ENCODE measurements at places on chromosomes 7 and 10.

DNA sequence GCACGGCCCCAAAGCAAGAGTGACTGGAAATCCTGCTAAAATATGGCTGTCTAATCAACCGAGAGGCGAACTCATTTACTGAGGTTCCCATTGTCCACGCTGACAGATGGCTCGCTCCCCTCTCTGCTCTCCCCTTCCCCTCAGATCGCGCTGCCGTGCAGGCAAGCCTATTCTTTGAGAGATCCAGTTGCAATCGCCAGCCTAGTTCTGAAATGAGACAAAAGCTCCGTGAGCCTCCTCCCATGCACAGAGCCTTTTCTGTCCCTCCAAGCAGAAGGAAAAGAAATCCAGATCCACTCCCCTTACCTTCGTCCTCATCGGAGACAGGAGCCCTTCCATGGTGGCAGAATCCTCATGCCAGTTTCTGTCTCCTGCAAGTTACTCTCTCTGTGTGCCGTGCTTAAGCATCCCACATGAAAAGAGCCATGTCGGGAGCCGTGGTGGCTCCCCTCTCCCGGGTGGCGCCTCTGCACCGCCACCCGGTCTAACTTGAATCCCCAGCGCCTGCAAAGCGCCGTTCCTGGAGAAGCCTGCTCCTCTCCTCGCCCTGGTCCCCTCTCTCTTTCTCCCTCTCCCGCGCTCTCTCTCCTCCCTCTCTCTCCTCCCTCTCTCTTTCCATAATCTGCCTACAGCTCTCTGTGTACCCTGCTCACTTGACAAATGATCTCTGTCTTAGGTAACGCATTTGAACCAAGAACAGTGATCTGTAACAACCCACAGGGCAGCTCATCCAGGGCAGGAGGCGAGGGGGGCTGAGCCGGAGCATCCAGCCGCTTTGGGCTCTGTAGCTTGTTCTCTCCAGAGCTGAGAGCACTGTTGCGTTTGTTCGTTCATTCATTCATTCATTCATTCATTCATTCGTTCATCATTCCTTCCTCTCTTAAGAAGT lies 156.8 kb downstream of the FRMD4A start:
- DNase-seq, result peak; percentile 10

GRCh38 chr7:972676-973309 lies 2.6 kb downstream of the COX19 start:
- DNase-seq, result no peak

GRCh38 chr7:158125091-158125490 lies 462.5 kb downstream of the PTPRN2 start:
- DNase-seq, result no peak

DNA sequence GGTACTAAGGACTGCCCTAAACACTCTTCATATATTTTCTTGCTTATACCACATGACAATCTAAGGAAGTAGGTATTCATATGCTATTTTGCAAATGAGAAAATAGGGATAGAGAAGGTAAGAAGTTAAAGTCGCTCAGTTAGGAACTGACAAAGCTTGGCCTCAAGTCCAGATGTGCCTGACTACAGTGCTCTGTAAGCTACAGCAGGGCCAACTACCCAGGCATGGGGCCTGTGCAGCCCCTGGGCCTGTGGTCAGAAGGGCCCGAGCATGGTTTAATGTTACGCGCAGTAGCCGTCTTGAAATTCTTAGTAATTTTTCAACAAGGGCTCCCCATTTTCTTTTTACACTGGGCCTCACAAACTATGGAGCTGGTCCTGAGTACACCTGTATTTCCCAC lies 146.2 kb downstream of the GLI3 start:
- DNase-seq, result no peak

DNA sequence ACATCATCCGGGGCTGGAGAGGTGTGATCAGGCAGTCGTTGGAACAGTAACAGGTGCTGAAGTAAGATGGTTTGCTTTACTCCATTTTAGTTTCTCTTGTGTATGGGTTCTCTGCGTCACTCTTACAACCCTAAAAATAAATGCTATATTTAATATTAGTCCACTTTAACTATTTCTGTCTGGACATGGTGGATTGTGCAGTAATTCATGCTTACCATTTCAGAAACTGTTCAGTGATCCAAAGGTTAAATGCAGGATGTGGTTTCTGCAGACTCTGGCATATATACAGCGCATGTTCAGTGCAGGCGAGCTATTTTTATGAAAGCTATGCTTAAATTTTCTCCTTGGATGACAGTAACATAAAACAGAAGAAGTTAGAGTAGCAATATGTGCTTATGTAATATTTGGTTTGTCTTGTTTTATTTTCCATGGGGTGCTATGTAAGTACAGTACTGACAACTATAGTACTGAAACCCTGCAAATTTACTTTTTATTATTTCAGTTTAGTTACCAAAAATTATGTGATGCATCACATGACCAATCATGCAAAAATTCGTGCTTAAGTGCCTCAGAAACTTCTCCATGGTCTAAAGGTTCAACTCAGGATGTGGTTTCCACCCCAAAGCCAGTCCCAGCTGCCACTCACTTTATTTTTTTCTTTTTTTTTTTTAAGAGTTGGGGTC lies 46.6 kb upstream of the GRID1 start:
- peak; percentile 48 for DNase-seq

DNA sequence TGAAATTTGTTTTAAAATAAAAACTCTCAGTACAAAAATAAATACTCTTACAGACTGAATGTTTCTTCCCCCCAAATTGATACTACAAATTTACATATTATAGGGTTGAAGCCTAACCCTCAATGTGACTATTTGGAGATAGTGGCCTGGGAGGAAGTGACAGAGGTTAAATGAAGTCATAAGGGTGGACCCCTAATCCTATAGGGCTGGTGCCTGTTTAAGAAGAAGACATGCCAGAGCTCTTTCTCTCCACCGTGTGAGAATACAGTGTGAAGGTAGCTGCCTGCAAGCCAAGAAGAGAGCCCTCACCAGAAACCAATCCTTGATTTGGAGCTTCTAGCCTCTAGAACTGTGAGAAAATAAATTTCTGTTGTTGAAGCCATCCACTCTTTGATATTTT lies 67.6 kb downstream of the MCU start:
- DNase-seq, result no peak

DNA sequence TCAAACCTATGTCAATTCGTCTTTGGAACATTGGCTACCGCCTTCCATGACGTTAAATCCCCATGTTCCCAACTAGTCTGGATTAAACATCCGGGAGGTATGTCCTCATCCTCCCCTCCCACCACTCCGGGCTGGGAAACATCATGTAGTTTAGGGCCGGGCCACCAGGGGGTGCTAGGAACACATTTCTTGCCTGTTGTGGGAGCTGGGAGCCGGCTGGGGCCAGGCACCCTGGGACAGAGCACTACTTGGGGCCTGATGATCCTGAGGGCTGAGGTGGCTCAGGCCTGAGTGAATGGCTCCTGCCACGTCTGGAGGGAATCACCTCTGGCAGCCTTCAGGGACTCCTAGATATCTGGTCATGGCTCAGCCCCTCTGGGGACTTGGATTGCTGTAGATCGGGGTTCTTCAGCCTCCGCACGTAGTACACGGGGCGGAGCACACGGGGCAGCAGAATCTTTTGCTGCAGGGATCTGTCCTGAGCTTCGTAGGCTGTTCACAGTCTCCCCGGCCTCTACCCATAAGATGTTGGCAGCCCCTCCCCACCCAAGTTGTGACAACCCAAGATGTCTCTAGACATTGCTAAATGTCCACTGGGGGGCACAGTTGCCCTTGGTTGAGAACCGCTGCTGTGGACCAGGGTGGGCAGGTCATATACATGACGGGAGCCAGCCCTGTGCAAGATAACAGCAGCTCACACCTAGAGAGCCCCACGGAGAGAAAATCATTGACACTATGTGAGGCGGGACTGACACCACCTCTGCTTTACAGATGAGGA lies 141.2 kb upstream of the ZNF716 start:
- no peak for DNase-seq

DNA sequence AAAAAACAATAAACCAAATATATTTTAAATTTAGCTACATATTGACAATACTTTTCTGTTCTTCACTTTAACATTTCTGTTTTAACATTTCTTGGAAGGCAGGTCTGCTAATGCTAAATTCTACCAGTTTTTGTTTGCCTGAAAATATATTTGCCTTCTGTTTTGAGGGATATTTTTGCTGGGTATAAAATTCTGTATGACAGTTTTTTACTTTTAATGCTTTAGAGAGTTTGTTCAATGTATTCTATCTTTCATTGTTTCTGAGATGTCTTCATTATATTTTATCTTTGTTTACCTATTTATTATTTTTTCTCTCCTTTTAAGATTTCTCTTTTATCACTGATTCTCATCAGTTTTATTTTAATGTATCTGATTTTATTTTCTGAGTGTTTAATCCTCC lies 409.2 kb upstream of the DPP6 start:
- DNase-seq, result no peak

DNA sequence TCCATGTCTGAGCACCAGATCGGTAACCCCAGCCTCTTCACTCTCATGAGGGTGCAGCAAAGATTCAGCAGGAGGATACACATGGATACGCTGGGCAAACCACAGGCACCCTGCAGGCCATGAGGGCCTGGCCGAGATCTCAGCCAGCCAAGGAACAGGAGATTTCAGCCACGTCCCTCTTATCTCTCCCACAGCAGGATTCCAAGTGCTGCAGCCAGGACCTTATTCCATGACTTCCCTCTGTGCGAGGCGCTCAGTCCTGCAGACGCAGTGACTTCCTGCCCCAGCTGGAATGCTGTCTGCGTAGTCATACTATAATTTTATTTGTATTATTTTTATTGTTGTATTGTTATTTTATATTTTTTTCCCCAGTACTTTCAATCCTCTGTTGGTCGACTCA lies 66.8 kb downstream of the PTPRN2 start:
- no peak for DNase-seq

GRCh38 chr7:20021831-20022230 lies 195.4 kb downstream of the MACC1 start:
- no peak for DNase-seq

GRCh38 chr7:1939434-1940401 lies 269.6 kb downstream of the ELFN1 start:
- peak; percentile 39 for DNase-seq

DNA sequence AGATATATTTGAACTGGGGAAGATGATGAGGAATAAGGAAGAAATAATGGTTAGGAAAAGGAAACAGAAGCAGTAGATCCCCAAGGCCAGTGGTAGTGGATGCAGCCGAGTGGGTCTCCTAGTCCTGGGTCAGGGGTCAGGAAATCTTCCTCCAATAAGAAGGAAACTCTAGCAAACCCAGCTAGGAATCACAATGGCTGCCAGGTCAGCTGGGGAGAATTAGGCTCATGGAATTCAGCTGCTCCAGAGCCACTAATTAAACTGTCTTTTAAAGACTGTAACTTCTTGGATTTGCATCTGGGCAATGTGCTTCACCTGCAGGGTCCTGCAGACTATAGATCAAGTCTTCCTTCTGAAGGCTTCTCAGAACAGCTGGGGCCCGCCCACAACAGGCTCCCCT lies 644.4 kb downstream of the KCNMA1 start:
- no peak for DNase-seq

GRCh38 chr10:124044143-124044862 lies 49.1 kb downstream of the CHST15 start:
- DNase-seq, result no peak

DNA sequence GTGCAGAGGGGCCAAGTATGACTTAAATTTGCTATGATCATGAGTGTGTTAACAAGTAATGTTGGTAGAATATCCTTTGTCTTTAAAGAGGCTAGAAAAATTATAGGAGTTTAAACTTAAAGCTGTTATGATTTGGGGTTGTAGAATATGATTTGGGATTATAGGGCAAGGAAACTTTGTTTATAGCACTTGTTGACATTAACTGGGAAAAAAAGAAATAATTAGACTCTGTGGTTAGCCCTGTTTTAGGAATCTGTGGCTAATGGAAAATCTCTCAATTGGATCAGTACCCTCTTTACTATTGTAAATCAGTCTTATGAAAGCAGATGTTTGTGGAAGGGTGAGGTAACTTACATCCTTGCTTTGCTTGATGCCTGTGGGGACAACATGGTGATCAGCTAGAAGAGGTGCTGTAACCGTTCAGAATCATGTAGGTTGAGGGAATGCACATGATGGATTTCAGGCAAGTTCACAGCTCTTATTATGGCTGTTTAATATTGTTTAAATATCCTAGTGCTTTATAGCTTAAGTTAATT lies 11.1 kb downstream of the ING3 start:
- no peak for DNase-seq

Measured in CD4-positive, alpha-beta T cell treated with Interleukin-6 for 4 hours (primary cell).